ENCODE measurements at places on chromosomes 5 and 9. TPM values are rescaled to one million over a fixed set of nuclear protein-coding genes. Genes with fewer than 3 reads are reported as not detected.

The ROR2 gene
- 4.8 TPM for polyA plus RNA-seq

The MEIKIN gene
- polyA plus RNA-seq: not detected

The AGXT2 gene
- not detected for polyA plus RNA-seq

The FYB1 gene
- 1.0 TPM for polyA plus RNA-seq

The OLFM1 gene
- 202 TPM for polyA plus RNA-seq

The C7 gene
- polyA plus RNA-seq: 3.6 TPM

The SYK gene
- polyA plus RNA-seq: 32.8 TPM

The CKMT2 gene
- polyA plus RNA-seq: 5.3 TPM

The NPR2 gene
- 6.0 TPM for polyA plus RNA-seq

The NACC2 gene
- polyA plus RNA-seq: 20.6 TPM

The SV2C gene
- 0.53 TPM for polyA plus RNA-seq

The NR5A1 gene
- polyA plus RNA-seq: not detected

The FBXL7 gene
- polyA plus RNA-seq: 18.8 TPM

The CKS2 gene
- 220 TPM for polyA plus RNA-seq

All from brain (organoid and tissue), 16 donors.